ENCODE measurements at places on chromosomes 6 and 20.

- no peak for DNase-seq
Measured at GRCh38 chr6:66772800-66773199, 1065.8 kb upstream of the EYS start.

- no peak for DNase-seq
Measured at GRCh38 chr6:80268865-80269730, 162.6 kb downstream of the BCKDHB start.

- DNase-seq = no peak
Measured at GRCh38 chr6:12414096-12414675, 124.0 kb downstream of the EDN1 start.

- DNase-seq = no peak
Measured at GRCh38 chr20:11178946-11179654, 505.3 kb upstream of the JAG1 start.

DNA sequence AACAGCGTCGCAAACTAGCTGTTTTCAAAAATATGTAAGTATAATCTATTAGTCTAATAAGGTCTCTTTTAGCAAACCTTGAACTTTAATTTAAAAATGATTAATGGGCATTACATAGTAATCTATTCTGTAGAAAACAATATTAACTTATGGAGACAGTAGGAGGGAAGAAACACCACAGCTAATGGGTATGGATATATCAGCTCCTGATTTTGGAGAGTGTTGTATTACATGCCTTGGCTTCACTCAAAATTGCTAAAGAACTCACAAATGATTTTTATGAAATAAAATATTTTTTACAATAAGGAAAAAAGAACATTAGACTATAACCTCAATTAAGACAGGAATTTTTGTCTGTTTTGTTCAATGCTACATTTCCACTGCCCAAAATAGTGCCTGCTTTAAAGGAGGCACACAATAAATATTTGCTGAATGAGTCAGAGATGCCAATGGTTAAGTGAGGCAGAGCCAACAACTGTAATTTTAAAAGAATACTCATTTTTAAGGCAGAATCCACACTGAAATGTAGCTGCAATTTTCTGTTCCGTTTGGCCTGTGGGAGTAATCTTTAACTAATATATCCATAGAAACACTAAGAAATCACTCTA lies 15.7 kb downstream of the ATG5 start:
- DNase-seq = no peak

DNA sequence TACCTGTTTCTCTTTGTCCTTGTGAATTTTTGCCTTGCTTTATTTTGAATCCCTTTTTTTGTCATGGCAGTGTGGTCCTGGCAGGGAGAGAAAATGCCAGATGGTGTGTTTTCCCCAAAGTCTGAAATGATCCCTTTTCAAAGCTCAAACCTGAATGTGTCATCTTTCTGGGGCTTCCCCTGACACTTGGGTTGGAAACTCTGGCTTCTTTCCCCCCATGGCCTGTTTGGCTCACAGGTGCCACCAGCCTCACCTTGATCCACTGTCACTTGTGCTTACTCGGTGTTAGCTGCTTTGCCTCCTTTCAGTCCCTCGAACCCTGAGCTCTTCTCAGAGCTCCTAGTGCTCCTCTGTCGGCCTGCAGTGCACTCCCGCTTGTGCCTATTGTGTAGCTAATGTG lies 22.3 kb downstream of the MYBL2 start:
- no peak for DNase-seq

GRCh38 chr20:64047968-64048401 lies 1.5 kb downstream of the SOX18 start:
- DNase-seq = no peak

DNA sequence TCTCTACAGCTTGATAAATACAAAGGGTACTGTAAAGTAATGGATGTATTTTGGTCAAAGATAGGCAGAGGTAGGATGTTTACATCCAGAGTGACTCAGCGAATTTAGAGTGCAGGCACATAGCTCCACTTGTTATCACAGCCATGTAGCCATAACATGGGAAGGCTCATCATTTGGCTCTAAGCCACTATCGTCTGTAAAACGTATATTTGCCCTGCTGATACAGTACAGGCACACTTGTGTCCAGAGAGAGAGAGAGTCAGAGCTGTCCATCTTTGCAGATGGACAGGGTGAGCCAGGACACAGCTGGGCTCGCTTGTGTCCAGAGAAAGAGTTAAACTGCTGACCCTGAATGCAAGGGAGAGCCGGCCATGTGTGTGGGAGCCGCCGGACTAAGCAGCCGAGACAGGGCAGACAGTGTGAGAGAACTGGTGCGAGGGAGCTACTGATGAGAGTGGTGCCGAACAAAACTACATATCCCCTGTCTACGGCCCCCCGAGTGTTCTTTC lies 619.0 kb downstream of the DOK5 start:
- DNase-seq = no peak

DNA sequence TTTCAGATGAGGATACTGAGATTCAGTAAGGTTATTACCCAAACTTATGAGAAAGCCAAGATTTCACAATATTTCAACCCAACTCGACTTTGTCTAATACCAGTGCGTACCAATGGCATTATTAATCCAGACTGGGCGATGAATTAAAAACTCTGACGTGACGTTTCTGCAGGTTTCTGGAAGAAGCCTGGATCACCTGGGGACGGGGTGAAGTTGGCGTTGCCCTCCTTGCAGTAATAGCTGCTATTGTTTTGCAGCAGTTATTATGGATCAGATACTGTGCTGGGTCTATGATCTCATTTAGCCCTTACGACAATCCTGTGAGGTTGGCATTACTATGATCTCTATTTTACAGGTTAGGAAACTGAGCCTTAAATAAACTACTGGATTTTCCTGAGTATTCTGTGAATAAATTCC lies 569 bp upstream of the CDC5L start:
- no peak for DNase-seq

- DNase-seq = no peak
Measured at GRCh38 chr6:124482071-124482491, 480.2 kb upstream of the RNF217 start.

DNA sequence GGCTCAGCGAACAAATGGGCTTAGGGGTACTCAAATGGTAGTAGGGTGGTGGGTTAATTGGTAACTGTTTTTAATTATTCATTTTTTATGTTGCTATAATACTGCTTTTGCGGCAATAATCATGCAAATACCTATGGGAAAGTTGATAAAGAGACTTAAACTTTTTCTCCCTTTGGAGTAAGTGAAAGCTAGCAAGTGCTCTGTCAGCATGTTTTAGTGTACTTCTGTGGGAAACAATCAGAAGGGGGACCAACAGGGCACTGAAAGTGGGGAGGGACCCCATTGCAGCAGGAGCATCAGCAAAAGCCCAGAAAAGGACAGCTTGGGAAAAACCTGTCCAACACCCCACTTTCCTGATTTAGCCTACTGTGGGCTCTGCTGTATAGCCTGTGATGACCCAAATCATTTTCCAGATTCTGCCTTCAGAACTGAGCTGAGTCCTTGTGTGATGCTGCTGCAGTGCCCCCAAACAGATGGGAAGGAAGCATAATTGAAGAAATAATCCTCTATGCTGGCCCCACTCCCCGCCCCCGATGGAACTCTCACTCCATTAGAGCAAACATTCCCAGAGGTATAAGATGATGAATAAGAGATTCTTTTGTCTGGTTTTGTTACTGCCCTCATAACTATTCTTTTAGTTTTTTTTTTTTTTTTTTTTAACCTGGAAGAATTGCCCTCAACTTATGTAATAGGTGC lies 322.8 kb downstream of the CD83 start:
- peak; percentile 44 for DNase-seq

DNA sequence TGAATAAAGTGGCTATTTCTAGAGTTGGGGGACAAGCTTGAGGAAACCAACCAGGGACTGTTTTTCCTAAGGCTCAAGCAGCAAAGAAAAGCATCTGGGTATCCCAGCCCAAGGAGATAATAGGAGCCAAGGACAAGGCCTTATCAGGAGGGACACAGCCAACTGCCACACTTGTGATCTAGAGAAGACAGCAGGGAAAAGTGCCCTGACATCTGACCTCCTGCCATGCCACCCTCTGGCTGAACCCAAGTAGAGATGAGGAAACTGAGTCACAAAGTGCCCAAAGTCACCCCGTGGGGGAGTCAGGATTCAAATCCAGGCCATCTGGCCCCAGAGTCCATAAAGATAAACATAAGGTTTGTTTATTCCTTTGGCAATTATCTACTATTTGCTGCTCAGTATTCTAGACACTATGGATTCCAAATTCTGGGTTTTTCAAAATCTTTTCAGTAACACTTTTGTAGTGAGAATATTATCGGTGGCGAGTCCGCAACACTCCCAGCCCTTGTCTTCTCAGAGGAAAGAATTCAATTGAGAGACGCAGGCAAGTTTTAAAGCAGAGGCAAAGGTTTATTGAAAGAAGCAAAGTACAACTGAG lies 3.5 kb upstream of the LBP start:
- no peak for DNase-seq

DNA sequence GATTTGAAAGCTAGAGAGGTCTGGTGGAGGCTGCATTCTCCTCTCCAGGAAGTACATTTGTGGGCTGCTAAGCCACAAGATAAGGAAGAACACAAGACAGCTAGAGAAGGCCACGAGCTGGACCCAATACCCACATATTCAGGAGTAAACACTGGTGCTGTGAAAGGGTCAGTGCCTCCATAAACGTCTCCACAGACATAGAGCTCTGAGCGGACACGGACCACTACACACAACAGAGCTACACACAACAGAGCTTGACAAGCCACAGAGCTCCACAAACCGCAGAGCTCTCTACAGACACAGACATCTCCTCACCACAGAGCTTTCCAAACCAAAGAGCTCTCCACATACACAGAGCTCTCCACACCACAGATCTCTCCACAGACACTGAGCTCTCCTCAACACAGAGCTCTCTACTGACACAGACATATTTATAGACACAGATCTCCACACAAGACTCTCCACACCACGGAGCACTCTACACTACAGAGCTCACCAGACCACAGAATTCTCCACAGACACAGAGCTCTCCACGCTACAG lies 51.9 kb downstream of the ERMARD start:
- DNase-seq = no peak

- DNase-seq = no peak
Measured at GRCh38 chr20:20019123-20019522, 2.0 kb downstream of the NAA20 start.

GRCh38 chr6:107564589-107564951 lies 74.7 kb downstream of the SOBP start:
- DNase-seq = no peak

GRCh38 chr20:62500237-62500864 lies 24.6 kb upstream of the GATA5 start:
- peak; percentile 42 for DNase-seq

DNA sequence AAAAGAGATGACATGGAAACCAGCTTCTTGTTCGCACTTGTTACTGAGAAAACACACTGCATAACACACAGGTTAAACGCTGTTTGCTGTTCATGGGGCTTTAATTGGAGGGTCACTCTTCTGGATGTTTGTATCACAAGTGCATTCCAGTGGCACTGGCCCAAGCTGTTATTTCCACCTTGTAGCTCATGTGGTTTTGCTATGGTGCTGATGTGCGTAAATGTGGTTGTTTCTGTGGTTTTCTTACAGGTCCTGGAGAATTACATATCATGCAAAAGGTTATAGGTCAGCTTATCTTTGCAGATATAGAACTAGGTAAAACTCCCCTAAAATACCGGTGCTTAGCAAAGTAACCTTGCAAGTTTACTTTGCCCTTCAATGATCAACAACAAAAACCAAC lies 89.3 kb upstream of the AHI1 start:
- no peak for DNase-seq

- DNase-seq = no peak
Measured at GRCh38 chr20:6123649-6124014, 802 bp upstream of the FERMT1 start.

- DNase-seq = no peak
Measured at GRCh38 chr6:106452628-106453027, 92.1 kb downstream of the CRYBG1 start.

DNA sequence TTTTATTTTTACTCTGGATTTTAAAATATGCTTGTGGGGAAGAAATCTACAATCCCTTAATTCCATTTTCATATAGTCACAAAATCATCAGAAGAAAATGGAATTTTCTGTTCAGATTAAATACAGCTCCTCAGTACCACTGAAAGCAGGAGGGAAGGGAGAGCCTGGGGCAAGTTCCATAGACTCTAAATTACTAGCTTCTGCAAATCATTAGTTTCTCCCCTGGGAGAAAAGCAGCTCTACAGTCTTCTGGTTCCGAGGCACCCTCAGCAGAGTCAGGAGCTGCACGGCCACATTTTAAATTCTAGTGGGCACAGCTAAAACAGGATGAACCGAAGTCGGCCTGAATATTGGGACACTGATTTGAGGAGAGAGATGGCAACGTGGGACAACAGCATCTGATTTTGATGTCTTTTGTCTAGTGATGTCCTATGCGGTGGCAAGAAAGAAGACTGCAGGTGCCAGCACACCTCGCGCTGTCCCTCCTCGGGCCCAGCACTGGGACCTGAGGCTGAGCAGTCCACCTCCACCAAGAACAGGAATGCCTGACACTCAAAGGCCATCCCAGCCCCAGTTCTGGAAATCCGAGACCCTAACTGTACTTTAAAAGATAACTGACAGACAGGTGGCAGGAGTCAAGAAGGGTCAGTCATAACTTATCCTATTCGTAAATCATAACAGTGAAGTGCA lies 90.7 kb downstream of the FOXC1 start:
- no peak for DNase-seq

DNA sequence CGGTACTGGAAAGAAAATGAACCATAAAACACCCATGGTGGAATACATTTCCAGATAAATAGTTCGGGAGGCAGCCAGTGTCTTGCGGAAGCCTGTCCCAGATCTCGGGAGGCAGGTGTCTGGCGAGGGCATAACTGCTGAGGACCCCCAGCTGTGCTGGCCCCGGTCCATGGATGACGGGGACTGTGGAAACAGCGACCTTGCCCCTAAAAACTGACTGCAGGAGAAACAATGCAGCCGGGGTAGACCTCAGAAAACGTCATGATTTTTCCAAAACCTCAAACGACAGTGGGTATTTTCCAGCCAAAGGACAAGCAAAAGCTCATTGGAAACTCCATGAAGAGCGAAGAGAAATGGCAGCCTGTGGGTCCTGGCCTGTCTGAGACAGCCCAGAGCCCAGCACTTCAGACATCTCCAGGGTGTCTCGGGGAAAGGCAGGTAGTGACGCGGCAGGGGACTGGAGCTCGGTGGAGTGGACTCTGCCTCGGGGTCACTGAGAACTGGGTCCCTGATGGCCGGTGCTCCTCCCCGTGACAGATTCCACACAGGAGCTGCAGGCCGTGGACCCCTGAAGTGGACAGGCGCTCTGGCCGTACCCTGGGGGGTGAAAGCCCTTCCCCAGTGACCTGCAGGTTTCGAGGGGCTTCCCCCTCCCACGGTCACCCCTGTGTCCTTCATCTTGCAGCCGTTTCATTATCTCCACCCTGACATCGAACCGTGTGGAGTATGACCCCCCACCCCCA lies 188.6 kb downstream of the SYNDIG1 start:
- no peak for DNase-seq

- no peak for DNase-seq
Measured at GRCh38 chr6:10402648-10403311, 12.1 kb downstream of the TFAP2A start.

- DNase-seq = no peak
Measured at GRCh38 chr6:17684134-17684533, 22.6 kb downstream of the NUP153 start.
